ENCODE measurements at places on chromosomes 2 and 18.

GRCh38 chr18:53489266-53489665 lies 735.2 kb downstream of the MBD2 start:
- no peak for DNase-seq

GRCh38 chr2:207956771-207957170 lies 68.6 kb downstream of the PLEKHM3 start:
- DNase-seq: no peak

- no peak for DNase-seq
These were observed 26.0 kb downstream of the DGKD start for GRCh38 chr2:233380132-233380895.

GRCh38 chr18:63155169-63155852 lies 164.3 kb downstream of the BCL2 start:
- DNase-seq: peak; percentile 80

DNA sequence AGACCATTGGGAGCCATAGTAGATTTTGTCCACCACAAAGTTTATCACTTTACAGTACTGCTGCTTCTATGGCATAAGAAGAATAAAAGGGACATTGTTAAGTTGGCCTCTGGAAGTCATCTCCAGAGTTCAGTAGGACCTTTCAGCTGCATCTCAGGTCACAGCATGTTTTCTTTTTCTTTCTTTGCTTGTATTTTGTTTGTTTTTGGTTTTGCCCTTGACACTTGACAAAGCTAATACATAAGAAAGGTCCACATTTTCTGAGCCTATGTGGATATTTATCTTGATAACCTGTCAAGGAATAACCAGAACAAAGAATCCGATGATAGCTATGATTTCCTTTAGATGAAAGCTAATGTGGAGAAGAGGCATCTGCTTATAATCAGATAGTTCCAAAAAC lies 101.6 kb upstream of the XIRP2 start:
- DNase-seq: no peak

GRCh38 chr18:35688757-35689156 lies 107.2 kb downstream of the GALNT1 start:
- DNase-seq: no peak
